ENCODE measurements at places on chromosomes 4 and X.

GRCh38 chr4:113873508-113873907 lies 105.9 kb downstream of the ARSJ start:
- H3K27ac ChIP-seq: no peak overlapping the region
- no peak for DNase-seq
- no peak overlapping the region for H3K4me3 ChIP-seq
- H3K4me1 ChIP-seq: peaks cover 9% of the 10 kb centered on the region

DNA sequence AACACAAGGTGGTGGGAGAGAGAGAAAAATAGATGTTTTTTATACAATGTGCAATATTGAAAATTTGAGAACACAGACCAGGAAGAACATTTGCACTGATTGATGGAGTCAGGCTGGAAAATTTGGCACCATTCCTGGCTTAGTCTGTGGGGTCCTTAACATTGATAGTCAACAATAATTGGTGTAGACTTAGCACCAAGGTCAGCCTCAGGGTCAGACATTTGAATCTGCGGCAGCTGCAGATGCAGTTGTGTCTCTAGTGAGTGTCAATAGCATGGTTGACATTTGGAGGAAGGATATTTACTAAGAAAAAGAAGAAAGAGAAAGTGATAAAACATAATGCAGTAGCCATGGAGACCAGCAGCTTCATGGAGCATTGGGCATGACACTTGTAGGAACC lies 31.5 kb upstream of the GLRA3 start:
- DNase-seq: no peak
- no peak overlapping the region for H3K27ac ChIP-seq
- H3K27me3 ChIP-seq: no peaks in the 10 kb centered on the region
- H3K4me1 ChIP-seq: no peaks in the 10 kb centered on the region
- no peak overlapping the region for H3K4me3 ChIP-seq

GRCh38 chrX:42686706-42687105 lies 91.3 kb downstream of the PPP1R2C start:
- no peaks in the 10 kb centered on the region for H3K27me3 ChIP-seq
- H3K36me3 ChIP-seq: no peaks in the 10 kb centered on the region
- no peaks in the 10 kb centered on the region for H3K4me1 ChIP-seq
- no peak for DNase-seq
- no peak overlapping the region for H3K4me3 ChIP-seq
- H3K27ac ChIP-seq: no peak overlapping the region

DNA sequence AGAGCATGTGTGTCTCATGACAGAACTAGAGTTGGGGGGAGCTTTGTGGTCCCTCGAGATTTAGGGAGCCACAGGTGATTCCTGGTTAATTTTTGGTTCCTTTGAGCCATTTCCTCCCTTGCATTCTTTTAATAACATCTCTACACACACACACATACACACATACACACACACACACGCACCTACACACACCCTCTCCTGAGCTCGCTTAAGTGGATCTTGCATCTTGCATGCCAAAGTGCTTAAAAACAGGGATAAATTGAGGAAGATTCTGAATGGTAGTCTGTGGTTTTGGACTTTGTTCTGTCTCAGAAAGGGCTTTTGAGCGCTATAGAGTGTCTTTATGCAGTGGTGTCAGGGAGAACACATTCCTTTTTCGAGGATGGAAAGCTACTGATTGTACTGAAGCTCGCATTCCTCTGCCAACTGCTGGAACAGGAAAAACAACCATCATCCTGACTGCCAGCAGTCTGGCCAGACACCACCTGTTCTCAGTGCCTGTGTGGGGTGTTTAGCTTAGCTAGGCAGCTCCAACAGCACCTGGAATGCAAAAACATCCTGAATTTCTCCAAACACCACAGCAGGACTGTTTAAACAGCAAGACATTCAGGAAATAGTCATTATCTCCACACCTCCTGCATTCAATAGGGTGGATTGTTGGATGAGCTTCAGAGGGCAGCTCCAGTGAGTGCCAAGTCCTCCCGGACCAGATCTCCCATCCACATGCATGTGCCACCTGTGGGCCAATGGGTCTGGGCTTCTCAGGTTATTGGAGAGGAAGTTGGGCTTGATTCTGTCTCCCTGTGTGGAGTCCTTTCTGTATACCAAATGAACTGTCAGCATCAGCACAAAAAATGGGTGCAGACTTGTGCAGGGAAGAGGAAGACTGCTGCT lies 21.9 kb upstream of the IGFBP7 start:
- H3K4me3 ChIP-seq: no peak overlapping the region
- H3K4me1 ChIP-seq: no peaks in the 10 kb centered on the region
- no peak for DNase-seq
- H3K27ac ChIP-seq: no peak overlapping the region
- H3K27me3 ChIP-seq: no peaks in the 10 kb centered on the region

DNA sequence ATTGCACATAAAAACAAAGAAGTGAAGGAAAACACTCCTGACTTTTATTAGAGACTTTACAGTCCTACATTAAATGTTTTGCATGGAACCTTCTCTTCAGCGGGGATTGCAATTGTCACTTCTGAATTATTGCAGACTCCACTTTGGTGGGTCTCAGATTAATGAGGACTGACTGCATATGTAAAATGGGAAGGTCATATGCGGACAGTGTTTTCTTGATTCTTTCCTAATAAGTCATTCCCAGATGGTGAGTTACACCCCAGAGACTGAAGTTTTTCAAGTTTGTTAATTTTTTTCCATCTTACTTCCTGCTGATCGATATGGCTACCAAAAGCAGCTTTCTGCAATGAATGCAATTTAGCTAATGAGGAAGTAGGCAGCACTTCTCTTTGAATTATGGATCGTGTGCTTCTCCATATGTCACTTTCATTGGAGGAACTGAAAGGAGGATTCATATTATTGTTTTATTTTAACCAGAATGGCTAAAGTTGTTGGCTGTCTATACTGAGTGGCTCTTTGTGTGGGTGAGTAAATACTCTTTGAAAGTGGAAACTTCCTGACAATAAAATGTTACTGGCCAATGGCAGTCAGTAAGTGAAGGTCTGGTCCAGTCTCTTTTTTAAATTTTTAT lies 119.3 kb upstream of the CLNK start:
- no peaks in the 10 kb centered on the region for H3K4me1 ChIP-seq
- H3K27me3 ChIP-seq: no peaks in the 10 kb centered on the region
- DNase-seq: no peak
- H3K27ac ChIP-seq: no peak overlapping the region

DNA sequence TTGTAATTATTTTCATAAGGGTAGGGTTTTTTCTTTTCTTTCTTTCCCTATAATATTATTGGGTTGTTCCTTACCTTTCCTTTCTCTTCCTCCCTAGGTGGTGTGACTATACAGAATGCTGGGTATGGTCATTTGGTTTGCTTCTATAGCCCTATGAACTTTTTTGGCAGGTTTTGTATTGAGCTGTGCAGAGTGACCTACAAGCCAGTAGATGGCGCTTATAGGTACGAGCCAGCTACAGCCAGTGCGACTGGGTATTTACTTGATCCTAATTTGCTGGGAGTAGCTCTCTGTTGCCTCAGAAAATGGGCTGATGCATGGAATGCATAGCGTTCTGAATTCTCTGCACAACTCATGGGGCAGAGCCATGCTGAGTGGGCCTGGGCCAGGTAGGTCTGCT lies 423.3 kb downstream of the MAGEE1 start:
- H3K4me3 ChIP-seq: no peak overlapping the region
- no peak for DNase-seq
- no peak overlapping the region for H3K27ac ChIP-seq
- H3K27me3 ChIP-seq: no peaks in the 10 kb centered on the region
- no peaks in the 10 kb centered on the region for H3K36me3 ChIP-seq

- DNase-seq: no peak
- no peak overlapping the region for H3K4me3 ChIP-seq
- H3K4me1 ChIP-seq: peaks cover 2% of the 10 kb centered on the region
- H3K36me3 ChIP-seq: no peaks in the 10 kb centered on the region
- H3K27ac ChIP-seq: no peak overlapping the region
These were observed 491.9 kb downstream of the MID1IP1 start for GRCh38 chrX:39293203-39293602.

- H3K4me3 ChIP-seq: no peak overlapping the region
- no peaks in the 10 kb centered on the region for H3K27me3 ChIP-seq
- no peaks in the 10 kb centered on the region for H3K4me1 ChIP-seq
- no peak overlapping the region for H3K27ac ChIP-seq
- no peaks in the 10 kb centered on the region for H3K36me3 ChIP-seq
These were observed 29.6 kb downstream of the PHOX2B start for GRCh38 chr4:41718907-41719306.

Data from activated naive CD4-positive, alpha-beta T cell treated with anti-CD3 and anti-CD28 coated beads, Interleukin-2, amount 10 ng/mL, durations not matched to agents 7 days and 5 days (primary cell).